Muscle of back (tissue), 13 donors: ENCODE measurements at places on chromosomes 13 and 19. TPM values are rescaled to one million over a fixed set of nuclear protein-coding genes. Genes with fewer than 3 reads are reported as not detected.

- DNase-seq = peak; percentile 16
Measured at GRCh38 chr13:52738719-52739467, 727 bp downstream of the CNMD start.

DNA sequence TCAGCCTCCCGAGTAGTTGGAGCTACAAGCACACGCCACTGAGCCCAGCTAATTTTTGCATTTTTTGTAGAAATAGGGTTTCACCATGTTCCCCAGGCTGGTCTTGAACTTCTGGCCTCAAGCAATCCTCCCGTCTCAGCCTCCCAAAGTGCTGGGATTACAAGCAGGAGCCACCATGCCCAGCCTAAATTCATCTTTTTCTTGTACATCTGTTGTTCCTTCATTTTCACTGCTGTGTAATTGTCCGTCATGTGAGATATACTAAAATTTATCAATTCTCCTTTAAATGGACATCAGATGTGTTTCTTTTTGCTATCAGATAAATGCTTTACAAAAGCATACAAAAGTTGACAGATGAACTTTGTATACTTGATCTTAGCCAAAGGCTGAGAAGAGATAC is 22.9 kb downstream of the DYRK1B start:
- no peak for DNase-seq

- no peak for DNase-seq
Measured at GRCh38 chr13:50406831-50407230, 391.6 kb downstream of the KCNRG start.

GRCh38 chr19:18858906-18859646 is 27.3 kb downstream of the UPF1 start:
- DNase-seq = no peak

DAND5 gene
- polyA plus RNA-seq = 0.13 TPM
